ENCODE measurements at places on chromosomes 5 and 9.

DNA sequence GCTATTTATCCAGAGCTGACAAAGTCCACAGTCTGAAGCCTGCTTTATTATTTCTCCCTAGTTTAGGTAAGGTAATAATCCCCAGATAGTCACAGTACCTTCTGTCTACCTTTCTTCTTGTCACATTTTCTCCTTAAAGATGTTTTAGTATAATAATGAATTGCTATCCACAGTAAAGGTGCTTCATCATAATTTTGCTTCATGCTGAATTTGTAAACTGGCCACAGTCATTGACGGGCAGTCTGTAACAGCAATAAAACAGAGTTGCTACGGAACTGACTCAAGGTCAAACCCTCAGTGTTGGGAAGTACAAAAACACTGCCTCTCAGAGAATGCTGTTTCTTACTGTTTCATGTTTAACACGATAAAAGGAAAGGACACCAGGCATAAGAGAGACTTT is 195.7 kb downstream of the ZNF608 start:
- no peak for DNase-seq

- DNase-seq: no peak
Measured at GRCh38 chr5:65356274-65356673, 125.4 kb downstream of the ADAMTS6 start.

DNA sequence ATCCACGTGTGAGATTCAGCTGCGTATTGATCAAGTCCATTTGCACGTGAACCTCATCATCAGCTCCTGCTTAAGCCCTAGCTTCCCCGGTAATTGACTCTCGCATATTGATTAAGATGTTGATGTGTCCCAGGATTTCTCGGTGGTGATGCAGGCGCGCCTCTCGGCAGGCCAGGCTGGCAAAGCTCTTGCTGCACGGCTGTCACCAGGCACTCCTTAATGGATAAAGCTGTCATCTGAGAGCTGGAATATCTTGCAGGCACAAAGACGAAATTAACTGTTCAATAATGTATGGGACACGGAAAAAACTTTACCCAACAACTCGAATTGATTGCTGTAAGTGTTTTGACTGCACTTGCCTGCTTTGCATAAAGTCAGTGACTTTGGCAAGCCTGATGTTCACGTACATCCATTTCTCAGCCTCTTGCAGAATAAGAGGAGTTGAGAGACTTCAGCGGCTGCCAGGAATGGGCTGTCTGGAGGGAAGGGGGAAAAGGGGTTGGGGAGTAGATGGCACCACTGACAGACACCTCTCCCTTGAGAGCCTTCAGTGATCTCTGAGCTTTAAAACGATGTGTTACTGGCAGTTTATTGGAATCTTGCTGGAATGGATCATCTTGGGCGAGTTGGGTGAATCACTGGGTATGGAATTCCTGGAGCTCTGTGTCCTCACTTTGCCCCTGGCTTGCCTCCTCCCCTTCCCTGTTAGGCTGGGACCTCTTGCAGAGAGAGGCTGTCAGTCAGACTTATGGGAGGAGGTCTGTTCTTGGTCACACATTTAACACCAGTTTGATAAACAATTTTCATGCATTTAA is 650.3 kb downstream of the CCDC171 start:
- DNase-seq: no peak

GRCh38 chr5:143721925-143722324 is 90.0 kb upstream of the HMHB1 start:
- DNase-seq: no peak

DNA sequence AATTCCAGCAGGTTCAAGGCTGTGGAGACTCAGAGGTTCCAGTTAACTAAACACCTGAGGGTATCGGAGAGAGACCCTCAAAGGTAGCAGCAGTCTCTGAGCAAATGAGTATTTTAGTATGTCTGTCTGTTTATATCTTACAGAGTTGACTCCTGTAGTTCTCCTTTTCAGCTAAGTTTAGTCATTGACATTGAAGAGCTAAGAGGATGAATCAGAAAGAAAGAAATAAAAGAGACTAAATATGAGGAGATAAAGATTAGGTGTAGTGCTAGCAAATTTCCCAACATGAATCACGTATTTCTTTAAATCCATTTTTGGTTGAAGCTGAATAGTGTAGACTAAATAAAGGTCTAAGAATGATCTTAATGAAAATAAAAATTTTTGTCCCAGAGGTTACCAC is 474.0 kb upstream of the RGMB start:
- DNase-seq: no peak

- no peak for DNase-seq
Measured at GRCh38 chr5:44246986-44247385, 142.2 kb downstream of the FGF10 start.

- DNase-seq: no peak
Measured at GRCh38 chr9:36991516-36992134, 42.4 kb downstream of the PAX5 start.

DNA sequence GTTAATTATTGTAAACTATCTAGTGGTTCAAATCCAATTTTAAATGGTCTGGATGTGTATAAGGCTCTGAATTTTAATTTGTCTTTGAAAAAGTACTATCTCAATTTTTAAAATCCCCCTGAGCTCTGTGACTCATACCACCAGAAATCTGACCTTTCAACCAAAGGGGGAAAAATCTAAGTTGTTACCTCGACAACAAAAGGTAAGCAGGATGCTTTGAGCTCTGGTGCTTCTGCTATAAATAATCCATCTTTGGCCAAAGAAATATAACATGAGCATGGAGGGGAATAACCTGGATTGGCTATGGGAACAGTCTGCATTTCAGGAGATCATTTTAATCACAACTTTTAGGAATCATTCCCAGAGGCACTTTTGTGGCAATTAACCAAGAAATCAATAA is 76.3 kb upstream of the PCSK1 start:
- no peak for DNase-seq

GRCh38 chr5:8961219-8961618 is 584.7 kb downstream of the SEMA5A start:
- DNase-seq: no peak

GRCh38 chr5:33816791-33817190 is 75.0 kb downstream of the ADAMTS12 start:
- DNase-seq: no peak

GRCh38 chr9:21461377-21461776 is 20.7 kb downstream of the IFNE start:
- DNase-seq: no peak

DNA sequence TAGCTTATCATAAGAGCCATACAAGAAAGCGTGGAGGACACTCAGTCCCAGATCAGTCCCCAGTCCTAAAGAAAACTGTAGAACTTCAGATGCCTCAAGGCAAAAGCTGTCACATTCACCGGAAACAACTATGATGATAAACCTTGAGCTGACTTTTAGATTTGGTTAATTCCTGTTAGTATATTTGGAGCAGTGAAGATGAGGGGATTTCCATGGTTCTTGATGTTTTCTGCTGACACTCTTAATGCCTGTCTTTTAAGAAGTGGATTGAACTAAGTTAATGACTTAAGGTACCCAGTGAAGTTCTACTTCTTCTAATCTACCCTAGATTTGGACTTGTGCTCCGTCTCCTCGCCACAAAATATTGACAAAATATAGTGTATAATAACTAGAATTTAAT is 355.0 kb downstream of the EBF1 start:
- DNase-seq: no peak

Data from coronary artery (tissue), 2 donors.